ENCODE measurements at places on chromosomes 13 and 19. TPM values are rescaled to one million over a fixed set of nuclear protein-coding genes. Genes with fewer than 3 reads are reported as not detected.
A peak's percentile ranks its signal among the peaks of the same experiment; 100 is the strongest.

DNA sequence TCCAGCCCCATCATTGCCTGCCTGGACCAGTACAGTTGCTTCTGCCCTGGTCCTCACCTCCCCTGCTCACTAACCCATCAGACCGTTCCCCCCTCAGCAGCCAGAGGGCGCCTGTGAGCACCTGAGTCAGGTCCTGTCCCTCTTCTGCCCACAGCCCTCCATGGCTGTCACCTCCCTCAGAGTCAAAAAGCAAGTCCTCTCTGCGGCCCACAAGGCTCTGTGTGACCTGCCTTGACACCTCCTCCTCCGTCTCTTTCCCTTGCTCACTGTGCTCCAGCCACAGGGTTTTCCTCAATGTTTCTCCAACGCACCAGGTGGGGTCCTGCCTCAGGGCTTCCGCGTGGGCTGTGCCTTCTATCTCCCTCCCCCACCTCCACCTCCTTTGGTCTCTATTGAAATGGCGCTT is 29.4 kb upstream of the PTPRS start:
- no peak for DNase-seq

HIF3A gene
- polyA plus RNA-seq, result 325 TPM

OR7A5 gene
- not detected for polyA plus RNA-seq

CACNG7 gene
- polyA plus RNA-seq, result not detected

ZNF100 gene
- 11.3 TPM for polyA plus RNA-seq

DNA sequence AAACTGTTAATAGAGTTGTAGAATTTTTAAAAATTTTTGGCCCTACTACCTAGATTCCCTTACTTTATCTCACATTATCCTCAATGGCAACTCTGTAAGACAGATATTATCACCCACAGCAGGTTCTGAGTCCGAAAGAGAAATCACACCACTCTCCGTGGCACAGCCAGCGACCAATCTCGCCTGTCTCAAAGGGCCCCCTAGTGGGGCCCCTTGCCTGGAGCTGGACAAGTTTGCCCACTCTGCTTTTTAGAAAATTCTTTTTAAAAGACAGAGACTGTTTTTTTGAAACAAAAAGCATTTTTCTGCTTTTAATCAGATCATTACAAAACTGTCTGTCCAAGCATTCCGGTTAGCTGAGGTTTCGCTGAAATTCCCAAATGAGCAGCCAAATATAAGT is 21.7 kb downstream of the PHF11 start:
- DNase-seq, result no peak

ZNF888 gene
- 3.1 TPM for polyA plus RNA-seq

DNA sequence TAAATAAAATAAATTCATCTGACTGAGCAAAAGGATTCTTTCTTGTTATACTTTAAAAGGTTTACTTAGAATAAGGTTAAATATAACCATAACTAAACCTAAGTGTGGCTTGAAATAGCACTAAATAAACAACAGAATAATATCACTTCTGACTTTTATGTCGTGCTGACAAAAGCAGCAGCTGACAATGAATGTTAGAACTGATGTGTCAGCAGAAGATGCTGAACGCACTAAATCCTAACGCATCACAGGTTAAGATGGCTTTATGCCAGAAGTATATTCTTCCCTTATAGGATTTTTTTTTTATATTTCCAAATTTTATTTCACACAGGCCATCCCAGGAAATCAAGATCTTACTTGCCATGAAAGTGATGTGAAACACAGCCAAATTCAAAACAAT is 558.3 kb upstream of the NBEA start:
- DNase-seq, result no peak

ZNF442 gene
- 2.7 TPM for polyA plus RNA-seq

GRCh38 chr19:8413629-8413995 is 507 bp downstream of the MARCHF2 start:
- DNase-seq, result no peak

DNA sequence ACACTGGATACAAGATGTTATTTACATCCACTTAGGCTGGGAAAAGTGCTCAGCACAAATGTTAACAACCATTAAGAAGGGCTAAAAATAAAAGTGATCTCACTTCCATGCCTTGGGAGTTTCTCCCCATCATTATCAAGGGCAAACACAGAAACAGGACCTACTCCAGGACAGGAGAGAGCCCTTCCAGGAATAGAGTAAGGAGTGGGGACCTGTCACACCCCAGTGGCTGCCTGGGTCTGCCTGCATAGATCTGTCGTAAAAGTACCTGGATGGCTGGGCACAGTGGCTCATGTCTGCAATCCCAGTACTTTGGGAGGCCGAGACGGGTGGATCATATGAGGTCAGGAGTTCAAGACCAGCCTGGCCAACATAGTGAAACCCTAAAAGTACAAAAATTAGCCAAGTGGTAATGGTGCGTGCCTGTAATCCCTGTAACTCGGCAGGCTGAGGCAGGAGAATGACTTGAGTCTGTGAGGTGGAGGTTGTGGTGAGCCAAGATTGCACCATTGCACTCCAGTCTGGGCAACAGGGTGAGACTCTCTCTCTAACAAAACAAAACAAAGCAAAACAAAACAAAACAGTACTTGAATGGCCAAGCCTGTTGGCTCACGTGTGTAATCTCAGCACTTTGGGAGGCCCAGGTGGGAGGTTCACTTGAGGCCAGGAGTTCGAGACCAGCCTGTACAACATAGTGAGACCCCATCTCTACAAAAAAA is 5.6 kb downstream of the ATP8A2 start:
- DNase-seq, result no peak

FBXO27 gene
- 7.1 TPM for polyA plus RNA-seq

DNA sequence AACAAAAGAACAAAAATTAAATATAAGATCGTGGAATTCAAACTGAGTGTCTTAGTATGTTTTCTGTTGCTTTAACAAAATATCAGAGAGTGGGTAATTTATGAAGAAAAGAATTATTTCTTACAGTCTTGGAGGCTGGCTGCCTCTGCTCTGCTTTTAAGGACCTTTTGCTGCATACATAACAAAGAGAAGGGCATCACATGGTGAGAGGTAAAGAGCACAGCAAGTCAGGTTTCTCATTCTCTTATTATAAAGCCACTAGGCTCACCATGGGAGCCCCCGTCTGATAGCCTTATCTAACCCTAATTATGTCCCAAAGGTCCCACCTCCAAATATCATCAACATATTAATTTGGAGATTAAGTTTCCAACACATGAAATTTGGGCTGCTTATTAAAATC is 231.3 kb downstream of the SLITRK6 start:
- DNase-seq, result no peak

- DNase-seq, result no peak
Measured at GRCh38 chr13:49678191-49678914, 12.9 kb downstream of the EBPL start.

OR7D2 gene
- 0.05 TPM for polyA plus RNA-seq

NOTCH3 gene
- 151 TPM for polyA plus RNA-seq

DNA sequence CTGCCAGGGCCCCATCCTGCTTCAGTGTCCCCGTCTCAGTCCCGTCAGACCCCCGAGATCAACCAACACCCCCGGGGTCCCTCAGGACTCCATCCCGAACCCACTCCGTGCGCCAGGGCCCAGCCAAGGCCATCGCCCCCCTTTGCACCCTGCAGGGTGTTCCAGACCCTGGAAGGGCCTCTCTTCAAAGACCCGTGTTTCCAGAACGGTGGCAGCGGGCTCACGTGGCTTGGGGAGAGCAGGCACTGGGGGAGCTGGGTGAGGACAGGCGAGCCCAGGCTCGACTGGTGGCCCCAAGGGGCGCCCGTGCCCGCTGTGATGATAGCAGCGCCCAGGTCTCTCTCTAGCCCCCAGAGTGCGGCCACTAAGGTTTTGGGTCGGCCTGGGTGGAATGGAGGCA is 1.4 kb downstream of the KASH5 start:
- no peak for DNase-seq

- DNase-seq, result no peak
Measured at GRCh38 chr13:92804346-92804745, 422.3 kb upstream of the GPC6 start.

TMEM238 gene
- not detected for polyA plus RNA-seq

MAP4K1 gene
- not detected for polyA plus RNA-seq

DNA sequence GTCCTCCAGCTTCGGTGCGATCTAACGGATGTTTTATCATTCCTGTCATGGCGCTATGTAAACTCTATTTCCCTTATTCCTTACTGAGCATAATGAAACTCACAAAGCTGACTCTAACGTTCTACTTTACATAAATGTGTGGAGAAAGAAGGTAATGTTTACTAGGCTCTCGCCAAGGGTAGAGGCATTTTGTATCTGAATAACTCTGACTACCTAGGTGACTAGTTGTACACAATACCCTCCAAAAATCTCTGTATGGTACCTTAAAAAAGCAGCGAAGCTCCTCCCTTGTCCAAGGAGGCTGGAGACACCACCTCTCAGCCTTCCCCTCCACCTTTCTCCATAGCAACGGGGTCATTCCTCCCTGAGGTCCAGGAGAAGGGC is 316 bp upstream of the ZNF530 start:
- DNase-seq, result no peak

- peak; percentile 78 for DNase-seq
Measured at GRCh38 chr19:16435238-16435917, 36.4 kb downstream of the EPS15L1 start.

IGSF23 gene
- not detected for polyA plus RNA-seq

DNA sequence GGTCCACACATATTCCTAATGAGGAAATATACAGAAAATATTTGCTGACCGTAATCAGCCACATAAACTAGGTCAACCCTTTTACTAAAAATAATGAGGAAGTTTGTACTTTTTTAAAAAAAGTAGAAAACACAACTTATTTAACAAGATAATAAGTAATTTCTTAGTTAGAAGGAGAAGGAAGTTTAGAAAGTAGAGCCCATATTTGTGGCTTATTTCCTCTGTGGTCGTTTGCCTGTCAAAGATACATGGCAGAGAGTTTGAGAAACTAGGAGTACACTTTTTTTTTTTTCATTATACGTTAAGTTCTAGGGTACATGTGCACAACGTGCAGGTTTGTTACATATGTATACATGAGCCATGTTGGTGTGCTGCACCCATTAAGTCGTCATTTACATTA is 1205.2 kb upstream of the MIR17HG start:
- no peak for DNase-seq

- DNase-seq, result no peak
Measured at GRCh38 chr13:68636784-68637183, 1406.6 kb upstream of the PCDH9 start.

MEF2B gene
- polyA plus RNA-seq, result not detected

GRCh38 chr19:38252941-38253691 is 3.1 kb downstream of the PPP1R14A start:
- no peak for DNase-seq

- DNase-seq, result no peak
Measured at GRCh38 chr13:48429886-48430285, 17.0 kb upstream of the LPAR6 start.

- no peak for DNase-seq
Measured at GRCh38 chr13:44015811-44016210, 136.1 kb downstream of the LACC1 start.

DNA sequence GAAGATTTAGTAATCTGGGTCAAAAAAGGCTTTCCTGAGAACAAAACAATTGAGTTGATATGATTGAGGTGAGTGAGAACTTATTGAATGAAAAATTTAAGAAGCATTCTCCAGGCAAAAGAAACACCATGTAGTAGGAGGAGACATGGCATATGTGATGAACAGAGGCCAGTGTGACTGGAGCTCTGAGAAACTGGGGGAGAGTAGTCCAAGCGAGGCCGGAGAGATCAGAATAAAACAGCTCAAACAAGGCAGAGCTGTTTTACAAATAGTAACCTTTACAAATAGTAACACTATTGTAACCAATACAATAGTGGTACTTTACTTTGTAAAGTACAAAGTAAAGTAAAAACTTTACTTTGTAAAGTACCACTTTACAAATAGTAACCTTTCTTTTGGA is 1159.1 kb downstream of the PCDH9 start:
- DNase-seq, result no peak

- no peak for DNase-seq
Measured at GRCh38 chr13:100825557-100825956, 151.0 kb upstream of the TMTC4 start.

DNA sequence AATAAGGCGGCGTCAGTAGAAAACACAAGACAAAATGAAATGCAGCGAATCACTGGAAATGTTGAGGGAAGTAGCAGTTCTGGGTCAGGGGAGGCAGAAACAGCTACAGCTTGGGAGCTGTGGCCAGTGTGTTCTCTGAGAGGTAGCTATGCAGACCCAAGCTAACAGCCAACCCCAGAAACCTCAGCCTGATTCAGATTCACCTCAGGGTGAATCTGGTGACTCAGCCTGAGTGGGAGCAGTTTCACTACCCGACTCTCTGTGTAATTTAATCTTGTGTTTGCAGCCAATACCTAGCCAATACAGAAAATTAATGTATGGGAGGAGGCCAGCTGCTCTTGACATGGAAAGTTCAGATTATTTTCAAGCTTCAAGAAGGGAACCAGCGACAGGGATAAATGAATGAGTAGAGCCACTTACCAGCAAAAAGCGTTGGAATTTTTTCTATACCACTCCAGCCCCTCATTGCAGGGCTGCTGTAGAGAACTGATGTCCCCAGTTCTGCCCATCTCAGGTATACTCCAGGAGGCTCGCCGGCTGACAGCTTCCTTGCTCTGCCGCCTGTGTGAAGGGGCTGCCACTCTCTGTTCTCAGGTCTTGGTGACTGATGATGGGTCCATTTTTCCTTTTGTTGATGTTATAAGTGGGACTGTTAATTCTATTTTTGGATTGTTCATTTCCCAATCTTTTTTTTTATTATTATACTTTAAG is 8.9 kb downstream of the IGFL3 start:
- no peak for DNase-seq

DNA sequence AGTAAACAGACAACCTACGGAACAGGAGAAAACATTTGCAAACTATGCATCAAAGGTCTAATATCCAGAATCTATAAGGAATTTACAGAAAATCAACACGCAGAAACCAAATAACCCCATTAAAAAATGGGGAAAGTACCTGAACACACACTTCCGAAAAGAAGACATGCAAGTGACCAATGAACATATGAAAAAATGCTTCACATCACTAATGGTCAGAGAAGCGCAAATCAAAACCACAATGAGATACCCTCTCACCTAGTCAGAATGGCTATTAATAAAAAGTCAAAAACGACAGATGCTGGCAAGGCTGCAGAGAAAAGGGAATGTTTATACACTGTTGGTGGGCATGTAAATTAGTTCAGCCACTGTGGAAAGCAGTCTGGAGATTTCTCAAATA is 29.5 kb downstream of the SLC25A15 start:
- no peak for DNase-seq

DNA sequence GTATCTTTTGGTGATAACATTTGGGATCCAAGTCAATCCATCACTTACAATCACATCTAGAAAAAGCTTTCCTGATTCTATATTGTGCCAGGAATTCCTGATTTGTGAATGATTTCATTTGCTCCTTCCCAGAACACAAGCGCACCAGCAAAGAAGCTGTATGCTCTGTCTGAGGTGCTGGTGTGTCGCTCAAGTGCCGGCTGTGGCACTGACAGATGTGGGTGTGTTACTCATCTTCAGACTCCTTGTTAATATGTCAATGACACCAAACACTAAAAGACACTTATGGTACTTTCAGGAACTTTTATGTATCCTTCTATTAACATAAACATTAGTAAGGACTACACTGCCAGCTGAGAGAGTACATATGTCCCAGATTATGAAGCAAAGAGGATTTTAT is 429.1 kb downstream of the ITGBL1 start:
- no peak for DNase-seq

FLT1 gene
- 16.1 TPM for polyA plus RNA-seq
